ENCODE measurements at places on chromosomes 3 and 15. TPM values are rescaled to one million over a fixed set of nuclear protein-coding genes. Genes with fewer than 3 reads are reported as not detected.

DNA sequence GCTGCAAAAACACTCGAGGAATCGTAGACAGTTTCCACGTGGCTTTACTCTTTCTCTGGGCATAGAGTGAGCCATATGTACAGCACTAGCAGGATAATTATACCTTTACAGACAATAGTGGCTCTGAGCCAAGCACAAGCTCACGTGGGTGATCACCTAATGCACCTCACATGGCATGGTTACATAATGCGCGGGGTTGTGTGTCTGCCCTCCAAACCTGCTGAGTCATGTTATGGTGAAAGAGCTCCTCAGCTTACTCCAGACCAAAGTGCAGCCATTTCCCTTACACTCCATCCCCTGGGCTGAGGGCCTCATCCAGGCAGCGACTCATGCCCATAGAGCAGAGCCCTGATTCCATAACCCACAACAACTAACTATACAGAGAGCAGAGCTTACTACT is 1458.4 kb upstream of the CADM2 start:
- H3K27ac ChIP-seq, result no peak overlapping the region
- no peaks in the 10 kb centered on the region for H3K36me3 ChIP-seq
- DNase-seq, result no peak
- H3K4me1 ChIP-seq, result no peaks in the 10 kb centered on the region
- H3K4me3 ChIP-seq, result no peak overlapping the region

DNA sequence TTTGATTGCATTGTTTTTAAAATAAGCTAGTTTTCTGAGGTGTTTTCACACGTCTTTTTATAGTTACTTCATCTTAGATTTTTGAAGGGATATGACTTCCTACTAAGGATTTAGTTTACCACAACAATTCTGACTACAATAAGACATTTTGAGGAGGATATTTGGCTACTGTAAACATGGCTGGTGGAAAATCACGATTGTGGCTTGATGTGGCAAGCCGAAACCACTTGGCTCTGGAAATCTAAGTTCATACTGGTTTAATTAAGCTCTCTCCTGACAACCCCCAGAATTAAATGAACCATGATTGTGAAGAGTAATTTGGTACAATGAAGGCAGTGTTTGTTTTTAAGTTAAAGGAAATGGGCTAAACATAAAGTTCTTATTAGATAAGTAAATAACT is 30.8 kb downstream of the ST3GAL6 start:
- no peak for DNase-seq
- H3K36me3 ChIP-seq, result no peaks in the 10 kb centered on the region
- H3K27ac ChIP-seq, result no peak overlapping the region
- no peak overlapping the region for H3K4me3 ChIP-seq
- H3K4me1 ChIP-seq, result no peaks in the 10 kb centered on the region
- no peaks in the 10 kb centered on the region for H3K27me3 ChIP-seq

- no peak for DNase-seq
- no peaks in the 10 kb centered on the region for H3K36me3 ChIP-seq
- no peak overlapping the region for H3K27ac ChIP-seq
- no peaks in the 10 kb centered on the region for H3K4me1 ChIP-seq
- no peaks in the 10 kb centered on the region for H3K27me3 ChIP-seq
Measured at GRCh38 chr3:104764496-104764895, 602.2 kb upstream of the ALCAM start.

- peak overlapping the region; percentile 97 for H3K27ac ChIP-seq
- H3K4me1 ChIP-seq, result peaks cover 34% of the 10 kb centered on the region
- no peaks in the 10 kb centered on the region for H3K27me3 ChIP-seq
- DNase-seq, result no peak
Measured at GRCh38 chr3:33441225-33441976, 1.2 kb upstream of the UBP1 start.

- DNase-seq, result no peak
- no peak overlapping the region for H3K27ac ChIP-seq
- H3K27me3 ChIP-seq, result no peaks in the 10 kb centered on the region
- no peaks in the 10 kb centered on the region for H3K4me1 ChIP-seq
Measured at GRCh38 chr15:98964466-98965133, 43.0 kb downstream of the PGPEP1L start.

- H3K27me3 ChIP-seq, result no peaks in the 10 kb centered on the region
- H3K4me3 ChIP-seq, result no peak overlapping the region
- no peak for DNase-seq
Measured at GRCh38 chr3:169822540-169822939, 9.8 kb upstream of the LRRC34 start.

- H3K4me1 ChIP-seq, result no peaks in the 10 kb centered on the region
- H3K27ac ChIP-seq, result no peak overlapping the region
- DNase-seq, result no peak
- no peaks in the 10 kb centered on the region for H3K36me3 ChIP-seq
- no peaks in the 10 kb centered on the region for H3K27me3 ChIP-seq
Measured at GRCh38 chr3:65597226-65597951, 441.3 kb downstream of the MAGI1 start.

- peaks cover 54% of the 10 kb centered on the region for H3K36me3 ChIP-seq
- no peaks in the 10 kb centered on the region for H3K27me3 ChIP-seq
- no peak for DNase-seq
- peaks cover 53% of the 10 kb centered on the region for H3K4me1 ChIP-seq
Measured at GRCh38 chr3:30691944-30692343, 85.5 kb downstream of the TGFBR2 start.

DNA sequence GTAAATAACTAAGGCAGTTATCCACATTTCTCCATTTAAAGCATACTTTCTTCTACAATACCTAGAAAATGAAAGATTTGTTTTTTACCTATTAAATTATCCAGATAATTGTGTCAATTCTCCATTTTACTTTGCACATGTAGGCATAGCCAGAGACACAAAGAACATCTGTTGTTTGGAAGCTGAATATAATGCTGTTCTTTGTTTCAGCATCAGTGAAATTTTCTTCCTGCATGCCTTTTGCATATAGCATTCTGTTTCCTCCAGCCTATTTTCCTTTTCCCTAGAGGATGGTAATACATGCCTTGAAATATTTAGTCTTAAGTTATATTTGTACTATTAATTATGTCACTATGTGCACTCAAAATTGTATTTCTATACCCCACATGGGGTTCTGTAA is 233.7 kb downstream of the CNTN6 start:
- no peak for DNase-seq
- H3K36me3 ChIP-seq, result no peaks in the 10 kb centered on the region
- no peak overlapping the region for H3K27ac ChIP-seq
- no peak overlapping the region for H3K4me3 ChIP-seq
- no peaks in the 10 kb centered on the region for H3K4me1 ChIP-seq

DNA sequence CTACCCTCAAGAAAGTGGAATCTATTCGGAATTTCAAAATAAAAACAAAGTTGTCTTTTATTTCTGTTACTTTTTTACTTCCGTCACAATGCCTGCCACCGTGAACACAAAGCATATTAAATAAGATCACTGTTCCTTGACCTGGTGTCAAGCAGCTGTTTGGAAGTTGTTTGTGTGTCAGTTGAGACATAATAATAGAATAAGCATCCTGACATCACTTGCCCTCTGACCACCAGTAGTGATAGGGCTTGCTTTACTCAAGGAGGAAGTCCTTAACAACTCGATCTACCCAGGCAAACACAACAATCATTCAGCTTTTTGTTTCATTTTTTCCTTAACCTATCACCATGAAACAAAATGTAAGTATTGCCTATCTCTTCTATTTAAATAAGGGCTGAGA is 454.4 kb upstream of the RASGRP1 start:
- H3K4me3 ChIP-seq, result no peak overlapping the region
- no peak overlapping the region for H3K27ac ChIP-seq
- no peaks in the 10 kb centered on the region for H3K36me3 ChIP-seq
- DNase-seq, result no peak
- H3K27me3 ChIP-seq, result peaks cover 4% of the 10 kb centered on the region

GRCh38 chr15:26391567-26392194 is 381.2 kb downstream of the GABRB3 start:
- no peaks in the 10 kb centered on the region for H3K27me3 ChIP-seq
- H3K36me3 ChIP-seq, result no peaks in the 10 kb centered on the region
- H3K4me1 ChIP-seq, result no peaks in the 10 kb centered on the region
- no peak for DNase-seq

DNA sequence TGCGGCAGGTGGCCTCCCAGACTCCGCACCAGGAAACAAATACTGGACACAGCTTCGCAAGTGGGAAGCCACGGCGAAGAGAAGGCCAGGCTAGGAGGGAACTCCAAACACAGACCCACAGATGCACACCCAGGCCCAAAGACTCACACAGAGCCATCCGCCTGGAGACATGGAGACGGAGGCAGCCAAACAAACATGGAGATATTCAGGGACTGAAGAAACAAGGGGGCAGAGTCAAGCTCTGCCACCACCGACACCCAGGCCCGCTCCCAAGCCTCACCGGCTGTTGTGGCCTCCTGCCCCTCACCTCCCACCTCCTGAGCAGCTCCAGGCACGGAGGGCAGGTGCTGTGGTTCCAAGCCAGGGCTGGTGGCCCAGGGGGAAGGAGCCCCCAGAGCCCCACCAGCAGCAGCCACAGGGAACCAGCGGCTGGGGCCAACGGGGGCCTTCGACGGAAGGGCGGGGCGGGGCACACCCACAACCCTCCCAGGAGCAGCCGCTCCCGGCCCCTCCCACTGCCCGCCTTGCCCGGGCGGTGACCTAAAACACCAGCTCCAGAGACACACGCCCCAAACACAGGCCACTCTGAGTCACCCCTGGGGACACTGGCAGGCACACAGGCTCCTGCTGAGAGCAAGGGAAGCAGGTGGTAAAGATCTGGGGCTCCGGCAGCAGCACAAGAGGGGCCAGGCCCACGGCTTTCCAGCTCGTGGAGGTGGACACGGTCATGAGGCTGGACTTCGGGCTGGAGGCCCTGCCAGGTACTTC is 31.9 kb downstream of the TNK2 start:
- H3K36me3 ChIP-seq, result peaks cover 34% of the 10 kb centered on the region
- no peak overlapping the region for H3K27ac ChIP-seq
- H3K4me1 ChIP-seq, result no peaks in the 10 kb centered on the region
- H3K4me3 ChIP-seq, result no peak overlapping the region

- no peak for DNase-seq
- H3K4me3 ChIP-seq, result no peak overlapping the region
- no peak overlapping the region for H3K27ac ChIP-seq
- H3K4me1 ChIP-seq, result peaks cover 23% of the 10 kb centered on the region
- no peaks in the 10 kb centered on the region for H3K36me3 ChIP-seq
Measured at GRCh38 chr3:14439501-14440167, 37.2 kb downstream of the SLC6A6 start.

DNA sequence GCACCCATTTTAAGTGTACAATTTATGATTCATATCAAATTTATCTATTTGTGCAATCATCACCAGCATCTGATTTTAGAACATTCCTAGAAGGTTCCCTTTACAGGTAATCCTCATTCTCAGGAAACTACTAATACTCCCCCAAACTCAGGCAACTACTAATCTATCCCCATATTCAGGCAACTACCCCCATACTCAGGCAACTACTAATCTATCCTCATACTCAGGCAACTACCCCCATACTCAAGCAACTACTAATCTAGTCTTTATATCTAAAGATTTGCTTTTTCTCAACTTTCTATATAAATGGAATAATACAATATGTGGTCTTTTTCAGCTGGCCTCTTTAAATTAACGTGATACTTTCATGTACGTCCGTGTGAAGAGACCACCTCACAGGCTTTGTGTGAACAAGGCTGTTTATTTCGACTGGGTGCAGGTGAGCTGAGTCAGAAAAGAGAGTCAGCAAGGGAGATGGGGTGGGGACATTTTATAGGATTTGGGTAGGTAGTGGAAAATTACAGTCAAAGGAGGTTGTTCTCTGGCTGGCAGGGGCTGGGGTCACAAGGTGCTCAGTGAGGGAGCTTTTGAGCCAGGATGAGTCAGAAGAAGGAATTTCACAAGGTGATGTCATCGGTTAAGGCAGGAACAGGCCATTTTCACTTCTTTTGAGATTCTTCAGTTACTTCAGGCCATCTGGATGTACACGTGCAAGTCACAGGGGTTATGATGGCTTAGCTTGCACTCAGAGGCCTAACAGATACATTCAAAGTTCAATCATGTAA is 1444.5 kb upstream of the CADM2 start:
- no peaks in the 10 kb centered on the region for H3K4me1 ChIP-seq
- no peak overlapping the region for H3K4me3 ChIP-seq
- H3K27me3 ChIP-seq, result no peaks in the 10 kb centered on the region

GRCh38 chr15:83657549-83657948 is 3.6 kb downstream of the ADAMTSL3 start:
- H3K27ac ChIP-seq, result no peak overlapping the region
- no peak overlapping the region for H3K4me3 ChIP-seq
- no peaks in the 10 kb centered on the region for H3K36me3 ChIP-seq
- no peak for DNase-seq
- H3K4me1 ChIP-seq, result no peaks in the 10 kb centered on the region
- peaks cover 3% of the 10 kb centered on the region for H3K27me3 ChIP-seq

GRCh38 chr3:191329654-191330529 is at the start of gene UTS2B:
Gene UTS2B (minus strand): TSS chr3:191330526. CDS start chr3:191282189, 48,337 bp downstream.
- peak; percentile 47 for DNase-seq
- peak within 1 kb of the TSS; percentile 30 for H3K4me3 ChIP-seq
- H3K4me1 ChIP-seq, result no peaks in the 10 kb centered on the region
- peak within 1 kb of the TSS; percentile 57 for H3K27ac ChIP-seq

DNA sequence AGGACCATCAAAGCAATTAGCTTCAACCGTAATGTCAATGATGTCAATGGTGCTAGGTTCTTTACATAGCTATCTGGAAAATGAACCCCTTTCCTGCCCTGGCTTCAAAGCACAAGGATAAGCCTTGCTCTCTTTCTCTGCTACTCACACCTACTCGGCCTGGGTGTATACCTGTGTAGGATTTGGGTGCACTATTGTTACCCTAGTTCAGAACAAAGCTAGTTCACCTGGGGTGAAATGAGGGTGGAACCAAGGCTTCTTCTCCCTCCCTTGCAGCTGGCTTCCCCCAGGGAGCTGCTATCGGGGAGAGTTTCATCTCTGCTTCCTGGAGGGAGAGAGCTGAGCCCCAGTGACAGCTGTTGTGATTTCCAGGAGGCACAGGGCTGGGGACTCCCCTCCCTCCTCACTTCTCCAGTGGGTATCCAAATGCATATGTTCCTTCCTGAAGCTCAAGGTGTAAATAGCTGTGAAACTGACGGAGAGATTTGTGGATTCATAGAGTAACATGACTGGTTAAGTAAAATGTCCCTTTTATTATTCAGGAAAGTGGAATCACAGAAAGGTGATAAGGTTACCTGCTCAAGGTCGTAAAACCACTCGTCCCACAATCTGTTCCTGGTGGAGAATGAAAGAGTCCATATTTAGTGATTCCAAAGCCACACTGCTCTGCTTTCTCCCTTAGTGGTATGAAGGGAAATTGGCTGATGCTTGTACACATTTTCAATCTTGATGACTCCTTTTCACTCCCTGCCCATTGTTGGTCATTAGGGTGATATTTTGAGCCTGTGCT is 11.8 kb upstream of the C3orf70 start:
- H3K27me3 ChIP-seq, result no peaks in the 10 kb centered on the region
- no peak overlapping the region for H3K27ac ChIP-seq
- no peaks in the 10 kb centered on the region for H3K4me1 ChIP-seq
- no peak for DNase-seq

DNA sequence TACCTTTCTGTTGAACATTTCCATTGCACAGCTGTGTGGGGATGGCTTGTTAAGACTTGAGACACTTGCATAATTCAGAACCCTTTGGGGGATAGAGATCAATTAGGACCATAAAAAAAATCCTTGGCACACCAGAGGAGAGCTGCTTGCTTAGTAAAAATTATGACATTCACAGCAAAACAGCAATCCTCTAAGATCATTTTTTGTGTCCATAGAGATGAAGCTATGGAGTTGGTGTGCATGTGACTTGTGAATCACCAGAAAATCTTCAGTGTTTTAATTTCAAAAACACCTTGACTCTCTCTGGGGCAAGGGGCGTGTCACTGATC is 7.7 kb downstream of the COL8A1 start:
- no peaks in the 10 kb centered on the region for H3K27me3 ChIP-seq
- no peak overlapping the region for H3K4me3 ChIP-seq
- no peak overlapping the region for H3K27ac ChIP-seq
- H3K4me1 ChIP-seq, result no peaks in the 10 kb centered on the region
- DNase-seq, result no peak

SCN11A gene
- not detected for polyA plus RNA-seq

CHRFAM7A gene
- not detected for polyA plus RNA-seq

LYSMD4 gene
- 6.5 TPM for polyA plus RNA-seq

MKRN2 gene
- polyA plus RNA-seq, result 51.6 TPM

GPR87 gene
- polyA plus RNA-seq, result not detected

LTK gene
- polyA plus RNA-seq, result 7.3 TPM
